T-helper 9 cell (primary cell): ENCODE measurements at places on chromosomes 2 and 18.

GRCh38 chr18:9771261-9771976 is 63.3 kb downstream of the RAB31 start:
- DNase-seq = peak; percentile 20

DNA sequence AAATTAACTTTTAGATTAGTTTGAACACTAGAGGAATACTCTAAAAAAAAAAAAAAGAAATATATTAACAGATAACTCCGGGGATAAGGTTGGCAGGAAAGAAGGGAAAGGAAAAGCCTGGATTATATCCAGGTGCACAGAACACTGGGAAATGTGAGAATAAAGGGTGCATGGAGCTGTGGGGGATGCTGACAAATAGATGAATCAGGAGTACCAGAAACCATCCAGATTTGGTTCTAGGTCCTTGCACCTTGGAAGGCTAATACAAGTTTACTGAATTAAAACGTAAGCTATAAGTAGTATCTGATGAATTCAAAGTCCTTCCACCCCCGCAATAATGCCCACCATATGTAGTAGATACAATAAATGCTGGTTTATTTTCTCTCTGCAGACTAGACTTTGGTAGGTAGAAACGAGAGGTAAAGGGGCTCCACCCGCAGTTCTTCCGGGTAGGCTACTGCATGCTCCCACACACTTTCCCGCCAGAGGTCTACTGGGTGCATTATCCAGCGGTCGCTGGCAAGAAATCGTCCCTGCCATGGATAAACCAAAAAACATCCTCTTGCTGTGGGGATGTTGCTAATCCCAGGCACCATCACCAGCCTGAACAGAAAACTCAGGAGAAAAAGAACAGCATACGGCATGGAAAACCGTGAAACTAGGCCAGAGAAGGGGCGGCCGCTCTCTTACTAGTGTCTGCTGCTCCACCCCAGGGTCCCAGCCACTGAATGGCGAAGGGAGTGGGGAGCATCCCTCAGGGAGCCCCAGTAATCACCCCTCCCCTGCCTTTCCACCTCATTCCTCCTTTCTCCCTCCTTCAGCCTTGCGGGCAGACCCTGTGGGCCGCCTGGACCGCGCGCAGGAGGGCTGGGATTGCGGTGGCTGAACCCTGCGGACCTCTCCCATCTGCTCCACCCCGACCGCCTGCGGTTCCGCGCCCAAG is 1.5 kb downstream of the CNRIP1 start:
- DNase-seq = no peak

GRCh38 chr2:176128982-176129796 is at the start of gene HOXD8:
Gene HOXD8 (plus strand): TSS chr2:176129705. CDS start chr2:176130367, 662 bp downstream.
- DNase-seq = no peak

- DNase-seq = no peak
These were observed 9.1 kb downstream of the GCC2 start for GRCh38 chr2:108458082-108458481.

DNA sequence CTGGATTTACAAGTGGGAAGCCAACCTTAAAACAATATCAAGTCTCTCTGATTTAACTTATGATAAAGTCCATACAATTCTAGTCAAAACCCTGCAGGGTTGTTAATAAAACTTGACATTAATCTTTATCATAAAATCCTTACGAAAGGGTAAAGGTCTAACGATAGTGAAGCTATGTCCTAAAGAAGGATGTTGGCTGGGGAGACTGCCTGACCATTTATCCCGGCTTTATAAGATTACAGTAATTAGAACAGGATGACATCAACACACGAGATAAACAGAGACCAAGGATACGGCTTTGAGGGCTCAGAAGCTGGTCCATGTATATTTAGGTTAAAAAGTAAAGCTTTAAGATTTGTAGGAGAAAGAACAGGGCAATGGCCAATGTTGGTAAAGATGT is 189.0 kb upstream of the COPS8 start:
- no peak for DNase-seq
